Upper lobe of left lung (tissue), 6 donors: ENCODE measurements at places on chromosomes 3 and 15. TPM values are rescaled to one million over a fixed set of nuclear protein-coding genes. Genes with fewer than 3 reads are reported as not detected.

The RLBP1 gene
- total RNA-seq: not detected

The MAGI1 gene
- total RNA-seq: 62.6 TPM

DNA sequence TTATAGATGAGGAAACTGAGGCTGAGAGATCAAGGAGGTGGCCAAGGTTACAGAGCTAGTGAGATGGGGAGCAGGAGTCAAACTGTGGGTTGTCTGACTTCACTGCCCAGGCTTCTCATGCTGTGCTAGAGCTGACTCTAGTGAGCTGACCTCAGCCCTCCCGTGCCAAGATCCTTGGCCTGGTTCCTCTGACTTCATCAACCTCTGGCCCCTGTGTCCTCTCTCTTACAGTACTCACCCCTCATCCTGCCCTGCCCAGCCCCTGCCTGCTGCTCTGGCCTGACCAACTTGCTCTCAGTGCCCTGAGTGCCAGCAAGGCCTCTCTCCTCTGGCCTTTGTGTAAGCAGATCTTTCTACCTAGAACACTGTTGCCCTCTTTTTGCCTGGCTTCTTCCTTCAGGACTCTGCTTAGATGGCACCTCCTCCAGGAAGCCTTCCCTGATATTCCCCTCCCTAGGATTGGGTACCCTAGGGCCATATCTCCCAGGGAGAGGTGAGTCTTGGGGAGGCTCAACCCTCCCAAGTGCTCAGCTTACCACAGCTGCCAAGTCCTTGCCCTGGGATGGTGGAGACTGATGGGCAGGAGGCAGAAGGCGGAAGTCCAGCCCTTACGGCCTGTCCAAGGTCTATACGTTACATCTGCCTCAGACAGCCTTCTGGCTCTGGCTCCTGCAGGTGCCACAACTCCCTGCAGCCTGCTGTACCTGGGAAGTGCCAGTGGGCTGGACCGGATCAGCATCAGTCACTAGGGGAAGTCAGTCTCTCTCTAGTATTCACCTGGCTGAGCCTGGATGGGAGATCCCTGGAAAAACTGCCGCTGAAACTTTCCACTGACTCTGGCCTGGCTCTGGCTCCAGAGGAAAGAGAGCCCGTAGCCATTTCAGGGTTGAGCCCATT, 36.3 kb upstream of the FAM107A start:
- DNase-seq: no peak

GRCh38 chr3:129626744-129627349, 20.4 kb upstream of the PLXND1 start:
- peak; percentile 97 for DNase-seq

The ZDHHC23 gene
- 10.3 TPM for total RNA-seq

The HACL1 gene
- total RNA-seq: 22.0 TPM

DNA sequence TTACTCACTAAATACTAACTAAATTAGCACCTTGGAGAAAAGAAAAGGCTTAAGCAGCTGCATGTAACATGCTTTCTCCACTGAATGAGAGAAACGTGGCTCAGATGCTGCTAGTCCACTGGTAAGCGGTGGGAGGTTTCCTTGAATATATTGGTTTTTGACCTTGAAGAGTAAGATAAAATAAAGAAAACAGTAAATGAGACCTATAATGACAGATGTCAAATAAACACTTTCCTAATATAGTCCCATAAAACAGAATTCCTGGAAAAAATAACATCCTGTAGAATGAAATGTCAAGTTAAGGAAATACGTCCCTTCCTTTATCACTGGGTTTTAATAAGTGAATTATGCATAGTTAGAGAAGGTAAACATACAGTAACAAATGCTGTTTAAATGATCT, 215.0 kb downstream of the DPH6 start:
- DNase-seq: no peak

The SLC24A5 gene
- total RNA-seq: not detected

DNA sequence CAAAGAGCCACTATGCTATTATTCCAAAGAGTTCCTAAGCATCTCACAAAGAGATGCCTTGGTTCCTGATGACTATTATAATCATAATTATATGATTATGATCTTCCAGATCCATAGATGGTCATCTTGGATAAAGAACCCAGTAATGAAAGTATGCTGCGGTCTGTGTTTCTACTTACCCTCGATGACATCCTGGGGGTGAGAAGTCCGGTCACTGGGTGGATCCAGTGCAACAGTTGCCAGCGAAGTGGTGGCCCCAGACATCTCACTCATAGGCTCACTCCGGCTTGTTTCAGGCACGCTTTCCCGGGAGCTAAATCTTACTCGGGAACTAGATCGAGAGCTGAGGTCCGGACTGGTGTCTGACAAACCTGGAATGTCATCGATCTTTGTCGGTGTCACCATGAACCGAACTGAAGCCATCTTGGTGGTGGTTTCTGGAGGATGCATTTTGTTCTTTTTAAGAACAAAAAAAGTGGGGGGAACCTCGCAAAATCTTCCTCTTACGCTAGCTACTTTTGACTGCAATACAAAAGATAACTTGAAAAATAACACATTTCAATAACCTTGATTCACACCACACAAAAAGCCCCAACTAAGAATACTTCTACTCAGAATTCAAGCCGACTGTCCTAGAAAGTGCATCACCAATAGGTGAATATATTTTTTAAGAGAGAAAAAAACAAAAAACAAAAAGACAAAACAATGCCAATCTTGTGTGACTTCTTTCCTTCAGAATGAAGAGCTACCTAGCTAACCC, 1.2 kb downstream of the SLC12A6 start:
- DNase-seq: no peak

DNA sequence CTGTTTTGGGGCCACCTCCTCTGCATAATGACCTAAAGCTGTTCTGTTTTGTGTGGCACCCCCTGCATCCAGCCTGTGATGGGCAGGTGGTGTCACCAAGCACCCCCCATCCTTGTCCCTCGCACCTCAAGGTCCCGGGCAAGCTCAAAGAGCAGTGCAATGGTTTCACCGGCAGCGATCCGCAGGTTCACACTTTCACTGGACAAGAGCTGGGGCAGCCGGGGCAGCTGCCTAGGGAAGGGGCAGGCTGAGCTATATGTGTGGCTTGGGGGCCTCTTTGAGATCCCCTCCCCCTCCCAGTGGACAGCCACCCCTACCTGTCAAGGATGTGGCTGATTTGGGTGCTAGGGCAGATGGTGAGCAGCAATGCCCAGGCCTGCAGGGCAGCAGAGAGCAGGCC, 3.1 kb downstream of the IFRD2 start:
- no peak for DNase-seq

- no peak for DNase-seq
Observed at GRCh38 chr3:11717768-11718636, 74.3 kb upstream of the VGLL4 start.

DNA sequence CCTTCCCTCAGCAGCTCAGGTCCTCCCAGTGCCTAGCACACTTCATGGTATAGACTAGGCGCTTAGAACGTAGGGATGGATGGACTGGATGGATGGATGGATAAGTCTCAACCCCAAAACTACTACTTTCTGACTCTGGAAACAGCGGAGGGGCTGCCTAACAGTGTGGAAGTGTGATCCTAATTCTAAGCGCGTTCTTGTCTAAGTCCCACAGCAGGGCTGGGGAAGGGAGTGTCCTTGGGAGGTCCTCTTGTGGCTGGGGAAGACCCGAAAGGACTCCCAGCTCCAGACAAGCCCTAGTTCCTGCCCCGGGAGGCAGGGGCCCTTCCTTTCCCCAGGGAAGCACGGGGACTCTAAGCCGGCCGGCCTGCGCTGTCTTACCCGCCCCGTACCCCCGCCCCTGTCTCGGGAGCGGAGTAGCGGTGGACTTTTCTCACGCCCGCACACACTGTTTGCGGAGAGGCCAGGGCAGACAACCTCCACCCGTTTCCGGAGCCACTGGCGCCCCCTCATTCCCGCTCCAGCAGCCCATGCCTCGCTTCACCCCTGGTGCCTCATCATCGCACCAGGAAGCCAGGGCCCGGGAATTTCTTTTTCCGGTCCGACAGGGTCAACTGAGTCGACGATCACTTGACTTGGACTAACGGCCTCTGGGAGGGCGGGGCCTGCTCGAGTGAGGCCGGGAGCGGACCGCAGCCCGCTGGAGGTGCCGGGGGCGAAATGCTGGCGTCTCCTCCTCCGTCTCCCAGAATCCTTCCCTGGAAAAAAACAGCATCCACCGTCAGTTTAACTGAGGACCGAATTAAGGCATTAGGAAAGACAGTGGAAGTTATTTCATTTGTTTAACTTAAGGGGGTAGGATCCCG, 133.3 kb downstream of the TBC1D2B start:
- DNase-seq: peak; percentile 90

The PLSCR4 gene
- total RNA-seq: 44.0 TPM

DNA sequence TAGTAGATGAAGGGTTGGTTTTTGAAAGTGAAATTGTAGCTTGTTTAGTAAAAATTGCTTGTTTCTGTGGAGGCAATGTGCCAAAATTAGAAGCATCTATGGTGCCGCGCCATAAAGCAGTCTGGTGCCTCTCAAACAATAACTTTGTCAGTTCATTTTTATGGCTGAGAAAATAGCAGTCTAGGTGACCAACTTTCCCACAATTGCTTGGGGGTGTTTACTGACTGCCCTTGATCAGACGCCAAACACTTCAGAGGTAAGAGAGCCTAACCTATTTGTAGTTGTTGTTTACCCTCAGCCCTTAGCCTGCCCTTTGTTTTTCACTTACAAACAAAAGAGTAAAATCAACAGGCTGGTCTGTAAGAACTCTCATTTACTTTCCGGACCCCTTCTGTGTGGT, 174.5 kb downstream of the FNDC3B start:
- no peak for DNase-seq

The DCBLD2 gene
- total RNA-seq: 20.4 TPM

The ITGA11 gene
- total RNA-seq: 1.1 TPM

The FYCO1 gene
- total RNA-seq: 37.6 TPM

GRCh38 chr3:50478051-50478450, 25.4 kb downstream of the CACNA2D2 start:
- DNase-seq: no peak

- DNase-seq: no peak
Observed at GRCh38 chr3:194555175-194556062, 68.6 kb upstream of the ATP13A3 start.

The TERB2 gene
- total RNA-seq: not detected

DNA sequence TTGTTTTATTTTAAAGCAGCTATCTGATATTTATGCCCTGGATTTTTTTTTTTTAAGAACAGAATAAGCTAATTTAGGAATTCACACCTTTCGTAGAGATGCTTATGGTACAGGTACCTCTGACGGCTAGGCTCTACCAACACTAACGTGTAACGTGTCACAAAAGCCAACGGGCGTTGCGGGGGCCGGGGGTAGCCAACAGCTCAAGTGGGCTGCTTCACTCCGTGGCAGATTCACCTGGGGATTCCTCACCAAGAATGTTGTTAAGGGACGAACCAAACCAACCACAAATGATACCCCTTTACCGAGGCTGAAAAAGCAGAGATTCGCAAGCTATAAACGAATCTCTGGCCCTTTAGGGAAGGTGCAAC, 1.0 kb downstream of the TMCC1 start:
- no peak for DNase-seq

The CHST13 gene
- 1.2 TPM for total RNA-seq

GRCh38 chr3:115071166-115071565, 75.9 kb downstream of the ZBTB20 start:
- DNase-seq: no peak

The KBTBD13 gene
- total RNA-seq: not detected

- DNase-seq: no peak
Observed at GRCh38 chr3:156158656-156159295, 38.4 kb downstream of the KCNAB1 start.

The ITPKA gene
- total RNA-seq: not detected

- DNase-seq: no peak
Observed at GRCh38 chr3:68664276-68664675, 268.1 kb downstream of the TAFA4 start.

The ROPN1B gene
- total RNA-seq: 6.3 TPM

DNA sequence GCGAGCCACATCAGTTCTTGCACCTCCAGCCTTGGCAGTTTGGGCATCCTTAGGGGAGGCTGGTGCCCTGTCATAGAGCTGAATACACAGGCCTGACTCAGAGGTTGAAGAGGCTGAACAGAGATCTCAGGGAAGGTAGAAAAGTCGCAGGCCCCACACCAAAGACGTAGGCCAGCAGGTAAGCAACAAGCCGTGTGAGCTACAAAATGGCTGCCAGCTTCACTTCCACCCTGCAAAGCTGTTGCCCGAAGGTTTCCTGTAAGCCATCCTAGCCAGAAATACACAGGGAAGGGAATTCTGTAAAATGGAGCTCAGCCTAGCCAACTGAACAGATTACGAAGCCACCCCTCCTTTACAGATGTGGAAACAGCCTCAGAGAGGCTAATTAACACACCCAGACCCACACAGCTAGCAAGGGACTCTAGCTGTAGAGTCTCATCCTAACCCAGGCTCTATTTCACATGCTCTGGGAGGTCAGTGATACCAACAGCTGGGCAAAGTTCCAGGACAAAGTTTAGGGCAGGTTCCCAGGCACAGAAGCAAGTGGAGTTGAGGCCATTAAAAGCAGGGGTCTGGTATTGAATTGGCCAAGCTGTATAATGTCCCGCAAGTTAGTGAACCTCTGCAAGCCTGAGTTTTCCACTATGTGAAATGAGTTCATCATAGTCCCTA, 66.3 kb upstream of the RASGRF1 start:
- DNase-seq: no peak

DNA sequence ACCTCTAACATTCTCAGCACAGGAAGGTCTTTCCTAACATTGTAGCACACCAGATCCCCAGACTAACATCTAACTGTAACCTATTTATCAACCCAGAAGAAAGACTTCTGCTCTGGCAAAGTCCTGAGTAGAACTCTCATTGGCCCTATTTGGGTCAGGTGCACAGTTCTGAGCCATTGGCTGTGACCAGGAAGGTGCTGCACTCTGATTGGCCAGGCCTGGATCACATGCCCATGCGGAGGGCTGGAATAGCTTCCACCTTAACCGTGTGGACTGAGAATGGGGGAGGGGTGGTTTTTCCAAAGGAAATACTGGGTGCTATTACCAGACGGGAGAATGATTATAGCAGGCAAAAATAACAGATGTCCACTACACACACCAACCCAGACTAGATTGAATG, 11.5 kb downstream of the FEZF2 start:
- DNase-seq: no peak

- no peak for DNase-seq
Observed at GRCh38 chr15:47652844-47653243, 64.5 kb upstream of the SEMA6D start.

- no peak for DNase-seq
Observed at GRCh38 chr3:65995515-65995914, 43.2 kb downstream of the MAGI1 start.

DNA sequence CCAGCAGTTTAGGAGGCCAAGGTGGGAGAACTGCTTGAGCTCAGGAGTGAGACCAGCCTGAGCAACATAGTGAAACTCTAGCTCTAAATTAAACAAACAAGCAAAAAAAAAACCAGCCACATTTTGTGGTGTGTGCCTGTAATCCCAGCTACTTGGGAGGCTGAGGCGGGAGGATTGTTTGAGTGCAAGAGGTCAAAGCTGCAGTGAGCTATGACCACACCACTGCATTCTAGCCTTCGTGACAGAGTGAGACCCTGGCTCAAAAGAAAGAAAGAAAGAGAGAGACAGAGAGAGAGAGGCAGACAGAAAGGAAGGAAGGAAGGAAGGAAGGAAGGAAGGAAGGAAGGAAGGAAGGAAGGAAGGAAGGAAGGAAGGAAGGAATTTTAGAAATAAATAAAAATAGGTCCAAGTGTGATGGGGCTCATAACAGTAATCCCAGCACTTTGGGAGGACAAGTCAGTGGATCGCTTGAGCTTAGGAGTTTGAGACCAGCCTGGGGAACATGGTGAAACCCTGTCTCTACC, 38.7 kb upstream of the LRIG1 start:
- DNase-seq: no peak
